A172 (cell line): ENCODE measurements at places on chromosomes 6 and 20.
A peak's percentile ranks its signal among the peaks of the same experiment; 100 is the strongest.

DNA sequence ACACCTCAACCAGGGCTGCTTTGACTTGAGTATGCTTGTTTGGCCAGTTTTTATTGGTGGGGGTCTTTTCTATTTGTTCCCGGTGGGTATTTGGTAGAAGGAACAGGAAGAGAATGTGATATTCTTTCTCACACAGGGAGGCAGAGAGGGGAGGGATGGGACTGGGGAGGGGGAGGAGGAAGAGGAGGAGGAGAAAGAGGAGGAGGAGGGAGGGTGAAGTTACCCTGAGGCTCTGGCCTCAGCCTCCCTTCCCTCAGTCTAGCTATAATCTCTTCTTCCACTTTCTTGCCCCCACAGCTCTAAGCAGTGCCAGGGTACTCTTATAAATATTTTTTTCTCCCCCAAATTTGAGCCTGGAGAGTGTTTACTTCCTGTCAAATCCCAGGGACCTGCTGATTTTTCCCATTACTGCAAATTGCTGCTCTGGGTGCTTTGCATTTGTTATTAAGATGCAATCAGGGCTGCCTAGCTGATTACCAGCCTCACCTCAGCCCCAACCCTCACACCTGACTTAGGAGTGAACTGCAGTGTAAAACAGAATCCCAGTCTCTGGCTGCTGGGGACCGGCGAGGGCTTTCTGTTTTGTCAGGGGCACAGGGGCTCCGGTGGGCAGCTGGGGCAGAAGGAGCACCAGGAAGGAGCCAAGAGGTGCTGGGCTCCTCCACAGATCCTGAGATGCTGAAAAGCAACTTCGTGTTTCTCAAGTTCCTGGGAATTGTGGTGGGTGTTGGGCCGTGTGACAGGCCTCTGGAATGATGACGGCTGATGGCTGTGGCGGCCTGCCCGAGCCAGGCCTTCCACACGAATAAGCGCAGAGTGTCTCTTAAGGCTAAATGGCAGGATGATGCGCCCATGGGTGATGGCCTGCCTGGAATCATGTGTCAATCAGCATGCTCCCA lies 141.4 kb downstream of the CD83 start:
- DNase-seq = no peak

- no peak for DNase-seq
Observed at GRCh38 chr6:43912598-43913371, 142.8 kb downstream of the VEGFA start.

- no peak for DNase-seq
Observed at GRCh38 chr20:24743641-24744040, 205.4 kb upstream of the CST7 start.

- DNase-seq = no peak
Observed at GRCh38 chr20:40471261-40471629, 217.8 kb downstream of the MAFB start.

DNA sequence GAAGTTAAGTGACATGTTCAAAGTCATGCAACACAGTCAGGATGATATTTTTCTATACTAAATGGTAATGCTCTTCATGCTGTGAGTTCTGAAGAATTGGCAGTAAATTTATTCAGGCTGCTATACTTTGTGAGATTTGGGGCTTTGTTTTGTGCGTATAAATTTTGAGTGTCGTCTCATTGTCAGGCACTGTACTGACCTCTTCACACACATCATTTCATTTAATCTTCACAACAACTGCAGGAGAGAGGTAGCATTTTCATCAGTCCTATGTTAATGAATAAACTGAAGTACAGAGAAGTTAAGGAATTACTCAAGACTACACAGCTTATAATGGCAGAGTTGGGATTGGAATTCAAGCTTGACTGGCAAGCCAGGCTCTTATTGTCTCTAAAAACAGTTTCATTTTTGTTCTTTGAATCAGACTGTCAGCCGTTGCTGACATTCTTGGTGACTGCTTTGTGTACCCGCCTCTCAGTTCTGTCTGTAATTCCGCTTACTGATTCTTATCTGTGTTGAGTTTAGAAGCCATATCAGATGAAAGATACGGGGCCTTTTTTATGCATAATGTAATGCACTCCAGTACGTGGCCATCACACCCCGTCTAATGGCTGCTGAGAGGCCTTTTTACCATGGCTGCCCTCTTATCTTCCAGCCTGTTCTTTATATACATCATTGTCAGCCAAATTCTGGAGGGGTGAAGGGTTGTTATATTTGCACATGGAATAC lies 274.9 kb downstream of the UTRN start:
- DNase-seq = no peak

GRCh38 chr6:121335087-121336008 lies 1.1 kb upstream of the TBC1D32 start:
- DNase-seq = no peak

- DNase-seq = no peak
Observed at GRCh38 chr6:26031151-26031594, 56.1 kb upstream of the HFE start.

DNA sequence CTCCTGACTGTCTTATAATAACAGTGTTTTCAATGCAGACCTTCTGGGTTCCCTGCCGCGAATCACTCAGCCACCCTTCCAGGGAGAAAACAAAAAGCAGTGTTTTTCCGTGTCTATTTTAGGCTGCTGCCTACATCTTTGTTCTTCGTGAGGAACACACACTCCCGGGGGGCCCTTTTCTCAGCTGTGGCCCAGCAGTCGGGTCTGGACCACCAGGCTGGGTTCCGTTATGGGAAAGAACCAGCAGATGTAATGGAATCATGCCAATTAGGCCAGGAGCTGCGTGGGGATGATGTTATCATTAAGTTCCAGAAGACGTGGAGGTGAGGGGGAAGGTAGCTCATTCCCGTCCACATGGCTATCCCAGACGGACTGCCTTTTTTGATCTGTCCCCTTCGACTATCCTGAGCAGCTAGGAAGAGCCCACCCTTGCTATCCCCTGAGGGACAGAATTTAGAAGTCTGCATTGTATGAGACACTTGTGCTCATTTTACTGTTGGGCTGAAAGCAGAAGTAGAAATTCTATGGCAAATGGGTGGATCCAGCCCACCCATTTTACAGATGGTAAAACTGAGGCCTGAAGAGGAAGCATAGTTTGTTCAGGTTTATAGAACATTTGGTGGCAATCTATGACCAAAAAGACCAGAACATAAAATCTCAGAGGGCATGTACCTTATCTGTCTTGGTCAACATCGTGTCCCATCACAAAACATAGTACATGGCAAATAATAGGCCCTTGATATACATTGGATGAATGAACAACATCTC lies 54.5 kb downstream of the KCNB1 start:
- no peak for DNase-seq

DNA sequence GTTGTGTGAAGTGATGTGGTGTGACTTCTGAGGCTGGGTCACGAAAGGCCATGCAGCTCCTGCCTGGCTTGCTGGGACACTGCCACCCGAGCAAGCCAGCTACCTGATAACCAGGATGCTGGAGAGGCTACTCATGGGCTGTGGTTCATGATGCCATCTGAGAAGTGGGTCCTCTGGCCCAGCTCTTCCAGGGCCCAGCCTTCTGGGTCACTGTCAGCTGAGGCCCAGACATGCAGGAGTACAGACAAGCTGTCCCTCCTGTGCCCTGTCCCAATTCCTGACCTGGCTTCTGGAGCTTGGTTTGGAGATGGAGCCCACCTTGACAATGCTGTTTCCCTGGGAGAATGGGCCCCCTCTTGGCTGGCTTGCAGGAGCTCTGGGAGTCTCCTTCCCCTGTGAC lies 87.0 kb downstream of the DHX35 start:
- no peak for DNase-seq

DNA sequence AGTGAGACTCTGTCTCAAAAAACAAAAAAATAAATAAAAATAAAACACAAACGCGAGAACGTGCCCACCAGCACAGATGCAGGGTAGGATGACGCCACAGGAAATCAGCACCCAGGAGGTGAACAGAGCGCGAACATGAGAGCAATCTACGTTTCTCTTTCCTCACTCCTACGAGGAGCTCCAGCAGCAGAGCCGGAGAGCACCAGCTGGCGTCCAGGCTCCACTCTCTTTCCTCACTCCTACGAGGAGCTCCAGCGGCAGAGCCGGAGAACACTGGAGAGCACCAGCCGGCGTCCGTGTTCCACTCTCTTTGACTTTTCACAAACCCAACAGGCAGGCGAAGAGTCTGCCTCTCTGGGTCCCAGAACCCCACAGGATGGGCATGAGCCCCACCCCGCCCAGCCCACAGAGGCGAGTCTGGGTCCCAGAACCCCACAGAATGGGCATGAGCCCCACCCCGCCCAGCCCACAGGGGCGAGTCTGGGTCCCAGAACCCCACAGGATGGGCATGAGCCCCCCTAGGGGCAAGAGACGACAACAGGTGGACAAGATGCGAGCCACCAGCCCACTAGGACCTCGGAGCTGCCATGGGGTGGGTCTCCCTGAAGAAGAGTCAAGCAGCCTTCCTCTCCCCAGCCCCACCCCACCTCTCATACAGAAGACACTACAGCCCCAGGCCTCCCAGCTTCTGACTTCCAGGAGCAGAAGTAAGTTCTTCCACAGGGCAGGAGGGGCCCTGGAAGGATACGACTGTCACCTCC lies 20.2 kb downstream of the ZBTB46 start:
- no peak for DNase-seq

DNA sequence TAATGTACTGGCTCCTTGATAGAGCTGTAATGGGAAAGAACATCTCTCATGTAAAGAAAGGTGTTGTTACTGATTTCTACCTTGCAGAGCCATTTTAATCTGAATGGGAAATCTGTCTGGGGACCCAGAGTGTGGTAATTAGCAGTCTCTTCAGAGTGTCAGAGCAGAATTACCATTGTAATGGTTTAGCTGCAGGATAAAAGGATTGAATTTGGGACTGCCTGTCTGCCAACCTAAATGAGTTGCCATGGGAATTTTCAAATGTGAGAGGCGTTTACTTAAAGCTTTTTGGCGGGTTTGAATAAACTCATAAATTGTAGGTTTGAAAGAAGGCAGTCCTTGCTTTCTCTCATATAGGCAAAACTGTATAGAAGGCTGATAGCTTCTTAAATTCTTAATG lies 128.8 kb downstream of the QKI start:
- no peak for DNase-seq

- no peak for DNase-seq
Observed at GRCh38 chr6:113065611-113066010, 718.5 kb downstream of the RFPL4B start.

DNA sequence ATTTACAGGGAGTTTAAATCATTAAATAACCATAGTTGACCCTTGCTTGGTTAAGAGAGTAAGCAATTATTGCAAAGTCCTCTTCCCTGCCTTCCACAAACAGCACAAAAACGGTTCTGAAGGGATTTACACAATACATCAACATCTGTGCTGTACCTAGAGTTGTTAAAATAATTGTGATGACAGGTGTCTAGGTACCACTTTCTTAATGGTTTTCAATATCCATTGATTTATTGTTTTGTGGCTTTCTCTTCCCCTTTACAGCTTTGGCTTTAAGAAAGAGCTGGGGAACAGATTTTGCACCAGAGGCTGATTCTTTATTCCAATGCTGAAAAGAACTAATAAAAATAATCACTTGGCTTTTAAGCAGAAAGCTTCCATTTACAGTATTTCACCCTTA lies 598 bp upstream of the SOX4 start:
- no peak for DNase-seq

- DNase-seq = peak; percentile 11
Observed at GRCh38 chr6:134172706-134173365, 120.4 kb upstream of the SLC2A12 start.

GRCh38 chr6:7445101-7445500 lies 55.5 kb downstream of the RIOK1 start:
- DNase-seq = no peak

- no peak for DNase-seq
Observed at GRCh38 chr6:3147914-3148757, 9.2 kb downstream of the TUBB2A start.
